NCI-H460 (cell line): ENCODE measurements at places on chromosomes 1 and 21. TPM values are rescaled to one million over a fixed set of nuclear protein-coding genes. Genes with fewer than 3 reads are reported as not detected.

Gene CITED4
- total RNA-seq, result 71.1 and 106 TPM in 2 replicates

Gene TFF3
- total RNA-seq, result not detected in 2 replicates

Gene HPDL
- 2.9 TPM in 2 replicates for total RNA-seq

Gene TNFSF4
- total RNA-seq, result 2.6 and 3.1 TPM in 2 replicates

Gene MUL1
- total RNA-seq, result 9.7 and 12.0 TPM in 2 replicates
